H1 (cell line): ENCODE measurements at places on chromosomes 3 and 15.

- no peak for DNase-seq
Measured at GRCh38 chr3:161386991-161387770, 15.9 kb upstream of the SPTSSB start.

DNA sequence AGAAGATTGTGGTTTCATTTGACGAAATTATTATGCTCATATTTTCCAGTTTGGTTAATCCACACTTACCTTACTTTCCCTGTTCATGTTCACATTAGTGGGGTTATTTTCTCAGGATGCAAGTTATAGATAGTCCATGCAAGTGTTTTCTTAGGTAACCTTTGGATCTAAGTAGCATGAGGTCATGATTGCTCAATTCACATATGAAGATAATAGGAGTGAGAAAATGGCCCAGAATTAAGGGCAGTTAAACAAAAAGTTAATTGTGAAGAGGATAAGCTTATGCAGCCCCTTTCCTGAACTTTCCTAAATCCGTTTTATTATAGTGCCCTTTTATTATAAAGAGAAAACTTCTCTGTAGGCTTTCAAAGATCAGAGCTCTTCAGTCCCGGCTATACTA is 83.4 kb downstream of the CD200R1L start:
- no peak for DNase-seq

GRCh38 chr3:112519424-112520001 is 20.2 kb upstream of the BTLA start:
- DNase-seq, result no peak

- no peak for DNase-seq
Measured at GRCh38 chr3:8822141-8822540, 52.7 kb upstream of the OXTR start.

- no peak for DNase-seq
Measured at GRCh38 chr15:95894407-95894956, 436.0 kb upstream of the NR2F2 start.

- no peak for DNase-seq
Measured at GRCh38 chr15:57634290-57634689, 42.6 kb downstream of the MYZAP start.

GRCh38 chr3:133649486-133650068 is 12.2 kb downstream of the TOPBP1 start:
- DNase-seq, result no peak

DNA sequence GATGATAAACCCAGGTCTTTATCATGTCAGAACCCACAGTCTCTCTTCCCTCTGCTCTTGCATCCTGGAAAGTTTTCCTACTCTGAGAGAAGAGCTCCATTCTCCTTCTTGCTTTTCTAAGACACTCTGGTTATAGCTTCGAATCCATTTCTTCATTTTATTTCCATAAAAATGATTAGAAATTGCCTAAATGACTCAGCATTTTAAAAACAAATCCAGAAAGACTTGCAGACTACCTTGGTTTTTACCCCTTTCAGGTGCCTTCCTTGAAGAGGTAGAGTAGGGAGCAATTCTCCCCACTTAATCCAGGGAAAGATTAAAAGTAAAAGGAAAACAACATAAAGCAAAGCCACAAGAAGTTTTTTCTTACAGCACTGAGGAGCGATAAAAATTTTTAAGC is 1256.0 kb downstream of the ROBO1 start:
- no peak for DNase-seq

- DNase-seq, result no peak
Measured at GRCh38 chr3:116247605-116248004, 197.7 kb downstream of the LSAMP start.

- DNase-seq, result no peak
Measured at GRCh38 chr3:42070524-42070923, 20.6 kb upstream of the TRAK1 start.

DNA sequence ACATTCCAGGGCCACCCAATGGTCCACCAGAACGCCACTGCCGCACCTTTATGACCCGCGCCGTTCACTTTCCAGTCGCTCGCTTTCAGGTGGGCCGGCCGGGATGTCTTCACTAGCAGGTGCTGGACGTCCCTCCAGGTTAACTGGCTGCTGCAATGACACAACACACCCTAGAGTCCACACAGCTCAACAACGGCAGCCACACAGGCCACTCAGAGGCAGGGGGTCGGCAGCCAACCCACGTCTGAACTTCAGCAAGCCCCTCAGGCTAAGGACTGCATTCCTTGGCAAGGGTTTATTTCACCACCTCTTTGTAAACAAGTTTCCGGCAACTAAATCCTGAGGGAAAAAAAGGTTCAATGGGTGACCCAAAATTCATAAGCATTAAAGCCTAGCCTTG is 89.2 kb upstream of the SNRPA1 start:
- no peak for DNase-seq

DNA sequence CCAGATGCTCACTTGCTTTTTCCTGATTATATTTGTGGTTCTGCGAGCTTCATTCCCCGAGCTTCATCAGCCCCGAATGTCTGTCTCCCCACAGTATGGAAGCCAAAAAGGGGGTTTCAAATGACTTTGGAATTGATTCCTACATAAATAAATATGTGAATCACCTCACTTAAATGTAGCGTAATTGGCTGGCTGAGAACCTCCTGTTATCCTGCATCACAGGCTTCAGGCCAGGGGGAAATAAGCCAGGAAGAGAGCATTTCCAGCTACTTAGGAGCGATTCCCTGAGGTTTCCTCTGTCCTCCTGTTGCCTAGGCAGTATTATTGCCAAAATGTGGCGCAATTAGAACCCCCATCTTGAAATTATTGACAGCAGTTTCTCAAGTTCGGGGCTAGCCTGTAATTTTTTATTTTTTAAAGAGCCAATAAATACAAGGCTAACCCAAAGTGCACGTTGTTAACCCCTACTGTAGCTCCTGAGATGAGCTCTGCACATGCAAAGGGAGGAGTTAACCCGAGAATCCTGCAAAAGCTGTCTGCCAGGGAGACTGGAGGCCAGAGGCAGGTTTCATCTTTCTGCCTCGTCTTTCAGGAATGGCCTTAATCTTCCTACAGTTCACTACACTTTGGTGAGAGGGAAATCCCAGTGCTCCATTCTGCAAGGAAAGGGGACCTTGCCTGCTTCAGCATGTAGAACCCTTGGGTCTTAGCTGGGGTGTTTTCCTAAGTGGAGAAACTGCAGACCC is 148.2 kb downstream of the ADAMTS9 start:
- no peak for DNase-seq

DNA sequence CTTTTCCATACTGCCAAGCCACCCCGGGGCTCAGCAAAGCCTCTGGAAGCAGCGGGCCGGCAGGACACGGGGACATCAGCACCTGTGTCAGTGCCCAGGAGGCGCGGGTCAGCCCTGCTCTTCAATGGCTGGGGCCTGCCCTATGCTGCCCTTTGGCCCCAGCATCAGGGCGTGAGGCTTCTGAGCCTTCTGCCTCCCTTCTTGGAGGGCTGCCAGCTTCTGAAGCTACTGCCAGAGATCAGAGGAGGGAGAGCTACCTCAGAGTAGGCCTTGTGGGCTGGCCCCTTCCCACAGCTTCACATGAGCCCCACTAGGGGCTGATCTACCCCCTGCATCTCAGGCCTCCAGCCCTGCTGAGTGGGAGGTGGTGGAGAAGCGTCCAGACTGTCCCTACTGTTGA is 13.0 kb upstream of the TMEM115 start:
- DNase-seq, result no peak

DNA sequence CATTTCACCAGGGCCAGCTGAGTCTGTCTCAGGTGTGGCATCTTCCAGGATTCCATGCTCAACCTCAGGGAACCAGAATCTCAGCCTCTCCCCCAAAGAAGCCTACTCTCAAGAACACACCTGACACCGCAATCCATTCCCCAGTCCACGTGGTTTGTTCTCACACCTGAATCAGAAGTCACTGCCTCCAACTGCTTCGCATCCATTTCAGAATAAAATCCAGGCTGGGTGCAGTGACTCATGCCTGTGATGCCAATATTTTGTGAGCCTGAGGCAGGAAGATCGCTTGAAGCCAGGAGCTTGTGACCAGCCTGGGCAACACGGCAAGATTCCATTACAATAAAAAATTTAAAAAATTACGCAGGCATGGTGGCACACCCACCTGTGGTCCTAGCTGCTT is 212.2 kb downstream of the FOXP1 start:
- no peak for DNase-seq

DNA sequence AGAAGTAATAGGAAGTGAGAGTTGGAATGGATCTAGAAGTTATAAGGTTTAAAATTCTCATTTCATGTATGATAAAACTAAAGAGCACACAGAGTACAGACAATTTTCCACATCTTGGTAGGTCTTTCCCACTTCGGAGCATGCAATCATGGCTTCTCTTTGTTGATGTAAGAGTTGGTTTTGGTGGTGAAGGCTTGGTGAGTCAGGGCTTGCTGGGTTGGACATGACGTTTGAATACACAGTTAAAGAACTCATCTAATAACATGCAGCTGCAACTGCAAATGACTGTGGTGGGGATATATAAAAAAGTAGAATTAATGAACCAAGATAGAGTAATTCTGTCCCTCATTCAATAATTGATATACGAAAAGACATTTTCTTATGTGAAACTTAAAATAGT is 39.5 kb upstream of the GRM7 start:
- DNase-seq, result no peak

GRCh38 chr15:69338535-69339213 is 40.0 kb downstream of the PAQR5 start:
- no peak for DNase-seq

DNA sequence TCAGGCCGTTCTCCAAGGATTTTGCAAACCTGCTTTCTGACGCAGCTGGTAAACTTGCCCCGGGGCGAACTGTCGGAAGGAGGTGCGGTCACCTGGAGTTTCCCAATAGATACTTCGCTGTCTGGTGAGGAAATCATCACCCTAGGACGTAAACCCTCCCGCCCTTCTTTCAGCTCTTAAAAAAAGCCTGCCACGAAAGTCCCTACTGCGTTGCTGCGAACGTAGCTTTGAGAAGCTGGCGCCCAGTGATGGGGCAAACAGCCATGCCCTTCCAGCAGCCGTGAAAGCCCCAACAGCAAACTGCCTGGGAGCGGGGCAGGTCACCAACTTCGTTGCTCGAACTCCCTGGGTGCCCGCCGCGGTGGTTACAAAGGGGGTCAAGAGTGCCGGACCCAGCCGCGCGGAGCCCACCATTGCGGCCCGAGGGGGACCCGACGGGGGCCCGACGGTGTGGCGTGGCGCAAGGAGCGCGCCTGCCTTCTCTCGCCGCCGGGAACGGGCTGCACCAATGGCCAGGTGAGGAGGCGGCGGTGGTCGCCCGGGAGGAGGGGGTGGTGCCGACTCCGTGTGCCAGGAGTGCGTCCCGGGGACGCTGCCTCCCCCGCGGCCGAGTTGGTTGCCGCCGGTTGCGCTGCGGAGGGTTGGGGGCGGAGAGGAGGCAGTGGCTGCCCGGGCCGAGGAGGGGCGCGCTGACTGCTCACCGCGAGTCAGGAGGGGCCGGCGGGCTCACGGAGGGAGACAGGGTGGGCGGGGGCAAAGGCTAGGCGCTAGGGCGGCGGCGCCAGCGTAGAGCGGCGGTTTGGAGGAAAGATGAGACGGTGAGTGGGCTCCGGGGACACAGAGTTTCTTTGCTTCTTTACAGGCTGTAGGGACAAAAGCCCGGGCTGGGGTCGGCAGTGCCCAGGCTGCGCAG is at the start of gene PHLDB2:
PHLDB2 (plus strand) TSS at position 205 of the 913 bp plus-strand sequence. CDS start 24,813 bp downstream, outside the sequence.
- DNase-seq, result no peak

DNA sequence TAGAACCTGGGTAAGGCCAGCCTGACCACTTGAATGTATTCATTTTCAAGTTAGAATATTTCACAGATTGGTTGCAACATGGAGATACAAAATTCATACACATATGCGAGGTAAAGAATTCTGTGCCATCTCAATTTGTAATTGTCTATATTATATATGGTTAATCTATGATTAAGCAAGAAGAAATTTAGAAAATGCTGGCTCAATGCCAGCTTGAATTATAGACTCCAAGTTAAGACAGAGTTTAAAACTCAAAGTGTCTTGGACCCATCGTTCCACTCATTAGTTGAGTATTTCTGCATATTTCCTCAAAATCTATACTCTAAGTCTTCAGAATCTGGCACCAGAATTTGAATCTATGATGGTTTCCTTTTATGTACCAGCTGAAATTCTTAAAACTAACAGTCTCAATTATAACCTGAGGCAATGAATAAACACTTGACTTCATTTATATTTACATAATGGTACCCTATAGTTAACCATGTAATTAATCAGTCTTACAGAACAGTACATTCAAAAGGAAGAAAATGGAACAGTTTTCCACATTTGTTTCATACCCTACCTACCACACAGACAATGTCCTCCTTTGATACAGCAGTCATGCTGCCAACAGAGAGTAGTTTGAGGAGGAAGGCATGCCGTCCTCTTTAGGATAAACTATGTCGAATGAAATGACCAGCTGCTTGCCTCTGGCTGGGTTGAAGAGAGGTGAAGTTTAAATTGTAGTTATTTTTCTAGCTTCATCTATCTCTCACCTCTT is 95.7 kb downstream of the CD47 start:
- no peak for DNase-seq

DNA sequence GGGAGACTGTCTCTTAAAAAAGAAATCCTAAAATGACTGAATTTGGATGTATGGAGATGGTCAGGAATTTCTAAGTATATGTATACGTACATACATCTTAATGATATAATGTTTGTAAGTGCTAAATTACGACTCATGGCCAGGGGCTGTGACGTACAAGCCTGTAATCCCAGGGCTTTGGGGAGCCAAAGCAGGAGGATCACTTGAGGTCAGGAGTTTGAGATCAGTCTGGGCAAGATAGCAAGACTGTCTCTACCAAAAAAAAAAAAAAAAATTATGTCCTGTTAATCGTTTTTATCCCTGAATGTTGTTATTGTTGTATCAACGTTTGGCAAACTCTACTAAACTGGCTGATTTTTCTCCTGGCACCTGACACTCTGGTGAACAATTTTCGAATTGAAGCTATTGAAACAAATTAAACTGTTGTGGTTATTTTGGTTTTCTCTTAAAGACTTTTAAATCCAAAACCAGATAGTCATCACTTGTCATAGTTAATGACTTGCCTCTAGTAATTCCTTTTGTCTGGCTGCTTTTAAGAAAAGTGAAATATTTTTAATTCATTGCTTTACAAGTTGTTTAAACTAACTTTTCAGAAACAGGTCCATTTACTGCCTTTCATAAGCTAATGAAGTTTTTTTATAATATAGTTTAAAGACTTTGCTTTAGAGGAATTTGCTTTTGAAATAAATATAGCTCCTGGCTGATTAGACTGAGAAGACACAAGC is 7.0 kb downstream of the MORF4L1 start:
- DNase-seq, result no peak
